Thoracic aorta (tissue), 2 donors: ENCODE measurements at places on chromosomes 13 and 19. TPM values are rescaled to one million over a fixed set of nuclear protein-coding genes. Genes with fewer than 3 reads are reported as not detected.

Gene NDUFA7
- 22.2 TPM for total RNA-seq

- DNase-seq, result peak; percentile 93
- H3K4me1 ChIP-seq, result peaks cover 42% of the 10 kb centered on the region
- no peaks in the 10 kb centered on the region for H3K27me3 ChIP-seq
- peak within 1 kb of the TSS; percentile 80 for H3K27ac ChIP-seq
These were observed at the start of gene CHMP2A for GRCh38 chr19:58554494-58555368. TSS of gene CHMP2A (minus strand) at chr19:58555105. CDS start at chr19:58554212, 893 bp downstream.

Gene OR2Z1
- total RNA-seq, result not detected

- H3K27ac ChIP-seq, result no peak overlapping the region
- no peak overlapping the region for H3K4me3 ChIP-seq
These were observed 406.7 kb upstream of the ZNF507 start for GRCh38 chr19:31938675-31939074.

Gene MBD3L3
- not detected for total RNA-seq

DNA sequence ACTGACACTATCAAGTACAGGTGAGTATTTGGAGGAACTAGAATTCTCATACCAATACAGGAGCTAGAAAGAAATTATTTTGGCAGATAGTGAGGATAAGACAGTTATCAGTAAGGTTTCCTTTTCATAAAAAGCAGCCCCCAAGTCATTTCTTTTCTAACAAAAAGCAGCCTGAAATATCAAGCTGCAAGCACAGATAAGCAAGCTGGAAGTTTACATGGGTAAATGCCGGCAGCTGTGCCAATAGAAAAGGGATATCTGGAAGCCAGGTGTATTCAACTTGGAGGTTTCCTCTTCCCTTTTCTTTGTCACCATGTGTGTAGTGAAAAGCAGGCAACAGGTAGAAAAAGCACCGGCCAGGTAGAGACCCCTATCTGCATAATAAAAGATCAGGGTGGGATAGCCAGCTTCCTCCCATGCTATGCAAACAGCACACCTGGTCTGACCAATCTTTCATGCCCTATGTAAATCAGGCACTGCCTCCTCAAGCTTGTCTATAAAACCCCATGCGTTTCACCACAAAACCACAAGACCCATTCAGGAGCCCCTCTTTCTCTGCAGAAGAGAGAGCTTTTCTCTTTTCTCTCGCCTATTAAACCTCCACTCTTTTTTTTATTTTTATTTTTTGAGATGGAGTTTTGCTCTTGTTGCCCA is 22.9 kb downstream of the CYP4F2 start:
- H3K27me3 ChIP-seq, result no peaks in the 10 kb centered on the region
- no peaks in the 10 kb centered on the region for H3K36me3 ChIP-seq
- no peak overlapping the region for H3K27ac ChIP-seq
- no peaks in the 10 kb centered on the region for H3K4me1 ChIP-seq

DNA sequence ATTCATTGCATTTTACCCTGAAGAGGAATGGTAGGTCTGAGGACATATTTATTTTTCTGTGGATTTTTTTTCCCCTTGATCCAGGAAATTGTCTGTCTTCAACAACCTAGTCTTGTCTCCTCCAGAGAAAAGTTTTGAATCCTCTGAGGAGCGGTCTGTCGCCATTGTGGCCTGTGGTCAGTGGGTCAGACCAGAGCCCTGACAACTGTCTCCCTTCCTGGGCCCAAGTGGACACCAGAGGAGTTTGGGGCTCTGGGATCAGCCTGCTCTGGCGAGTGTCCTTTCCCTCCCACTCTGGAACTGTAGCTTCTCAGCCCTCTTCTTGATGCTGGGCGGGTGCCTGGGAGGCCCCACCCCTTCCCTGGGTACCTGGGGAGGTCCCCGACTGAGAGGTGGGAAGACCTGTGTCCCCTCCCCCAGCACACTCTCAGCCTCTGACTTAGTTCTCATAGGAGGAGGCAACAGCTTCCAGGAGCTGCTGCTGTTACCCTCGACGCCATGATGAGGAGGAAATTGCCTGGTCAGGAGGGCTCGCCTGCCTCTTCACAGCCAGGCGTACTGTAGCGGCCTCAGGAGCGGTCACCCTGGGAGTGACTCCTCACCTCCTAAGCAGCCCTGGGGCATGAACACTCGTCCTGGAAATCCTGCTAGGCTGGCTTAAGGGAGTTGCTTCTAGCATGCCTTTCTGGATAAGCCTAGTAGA is 110.3 kb downstream of the GGACT start:
- no peak overlapping the region for H3K4me3 ChIP-seq
- no peaks in the 10 kb centered on the region for H3K27me3 ChIP-seq
- H3K27ac ChIP-seq, result no peak overlapping the region
- no peaks in the 10 kb centered on the region for H3K36me3 ChIP-seq

DNA sequence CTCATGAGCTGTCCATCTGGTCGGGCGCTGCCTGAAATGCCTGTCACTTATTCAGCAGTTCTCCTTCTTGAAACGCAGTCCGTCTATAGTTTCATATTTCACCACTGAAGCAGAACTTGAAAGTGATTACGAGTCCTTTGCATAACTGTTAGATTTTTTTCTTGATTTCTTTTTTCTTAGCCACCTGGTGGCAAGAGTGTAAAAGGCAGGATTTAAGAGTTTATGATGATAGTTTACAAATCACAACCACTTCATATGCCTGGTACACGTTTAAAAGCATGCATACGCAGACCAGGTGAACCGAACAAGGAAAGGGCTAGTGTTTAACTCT is 45.8 kb downstream of the GGACT start:
- no peaks in the 10 kb centered on the region for H3K27me3 ChIP-seq
- H3K4me3 ChIP-seq, result no peak overlapping the region
- H3K27ac ChIP-seq, result no peak overlapping the region
- peaks cover 4% of the 10 kb centered on the region for H3K4me1 ChIP-seq
- no peak for DNase-seq
- no peaks in the 10 kb centered on the region for H3K36me3 ChIP-seq

DNA sequence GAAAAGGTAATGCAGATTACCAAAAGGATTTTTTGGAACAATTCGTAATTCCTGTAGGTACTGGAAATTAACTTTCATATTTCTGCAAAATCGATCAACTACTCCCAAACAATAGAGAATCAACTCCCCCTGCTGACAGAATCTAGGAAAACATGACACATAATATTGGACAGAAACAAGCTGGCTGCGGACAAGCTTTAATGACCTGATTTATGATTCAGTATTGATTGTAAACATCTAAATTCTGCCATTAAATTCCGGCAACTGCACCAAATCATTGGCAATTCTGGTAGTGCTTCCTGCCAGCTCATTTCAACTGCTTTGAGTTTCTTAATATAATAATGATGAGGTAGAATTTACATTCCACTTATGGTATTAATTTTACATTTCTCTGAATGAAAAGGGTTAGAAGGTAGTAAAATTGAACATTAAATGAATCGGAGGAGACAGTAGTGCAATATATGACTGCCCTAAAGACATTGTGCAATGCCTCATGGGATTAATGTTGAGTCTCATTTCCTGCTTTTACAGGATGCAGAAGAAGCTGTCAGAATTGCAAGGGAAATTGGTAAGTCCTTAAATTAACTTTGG is 146.5 kb downstream of the PCCA start:
- no peaks in the 10 kb centered on the region for H3K36me3 ChIP-seq
- DNase-seq, result no peak
- no peak overlapping the region for H3K27ac ChIP-seq
- H3K4me1 ChIP-seq, result no peaks in the 10 kb centered on the region

Gene IGLON5
- total RNA-seq, result 1.6 TPM

DNA sequence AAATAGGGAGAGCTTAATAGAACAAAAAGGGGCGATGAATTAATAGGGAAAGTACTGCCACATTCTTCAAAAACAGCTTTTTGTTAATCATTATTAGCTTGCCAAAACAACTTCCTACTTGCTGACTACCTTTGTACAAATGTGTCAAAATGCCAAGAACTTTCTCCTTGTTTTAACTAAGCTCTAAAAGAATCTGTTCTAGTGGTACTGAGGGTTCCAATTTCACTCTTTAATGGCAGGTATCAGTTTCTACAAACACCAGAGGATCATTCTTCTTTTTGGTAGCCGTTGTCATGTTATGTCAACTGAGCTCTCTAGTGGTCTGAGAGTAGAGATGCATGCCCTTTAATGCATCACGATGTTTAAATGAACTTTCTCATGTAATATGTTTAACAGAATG is 29.4 kb upstream of the FBXL3 start:
- DNase-seq, result no peak
- H3K27me3 ChIP-seq, result no peaks in the 10 kb centered on the region
- H3K4me1 ChIP-seq, result no peaks in the 10 kb centered on the region
- H3K27ac ChIP-seq, result no peak overlapping the region
- H3K36me3 ChIP-seq, result peaks cover 33% of the 10 kb centered on the region
- no peak overlapping the region for H3K4me3 ChIP-seq

GRCh38 chr19:44725251-44725650 is 23.3 kb upstream of the BCL3 start:
- DNase-seq, result no peak
- H3K27ac ChIP-seq, result no peak overlapping the region
- peaks cover 22% of the 10 kb centered on the region for H3K4me1 ChIP-seq
- H3K27me3 ChIP-seq, result no peaks in the 10 kb centered on the region
- H3K4me3 ChIP-seq, result peak overlapping the region; percentile 10

GRCh38 chr19:5282901-5283300 is 57.7 kb downstream of the PTPRS start:
- no peaks in the 10 kb centered on the region for H3K27me3 ChIP-seq
- no peak for DNase-seq
- H3K36me3 ChIP-seq, result peaks cover 15% of the 10 kb centered on the region
- no peak overlapping the region for H3K4me3 ChIP-seq
- peaks cover 30% of the 10 kb centered on the region for H3K4me1 ChIP-seq

GRCh38 chr19:40279761-40280607 is 5.2 kb downstream of the AKT2 start:
- no peaks in the 10 kb centered on the region for H3K27me3 ChIP-seq
- no peaks in the 10 kb centered on the region for H3K36me3 ChIP-seq
- H3K4me3 ChIP-seq, result peak overlapping the region; percentile 38
- DNase-seq, result no peak
- peaks cover 28% of the 10 kb centered on the region for H3K4me1 ChIP-seq

DNA sequence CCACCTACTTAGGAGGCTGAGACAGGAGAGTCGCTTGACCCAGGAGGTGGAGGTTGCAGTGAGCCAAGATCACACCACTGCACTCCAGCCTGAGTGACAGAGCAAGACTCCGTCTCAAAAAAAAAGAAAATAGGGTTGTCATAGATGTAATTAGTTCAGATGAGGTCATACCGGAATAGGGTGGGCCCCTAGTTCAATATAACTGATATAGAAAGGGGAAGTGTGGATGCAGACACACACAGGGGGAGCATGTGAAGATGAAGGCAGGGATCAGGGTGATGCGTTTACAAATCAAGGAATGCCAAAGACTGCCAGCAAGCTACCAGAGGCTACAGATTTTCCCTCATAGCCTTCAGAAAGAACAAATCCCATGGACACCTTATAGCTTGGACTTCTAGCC is 24.3 kb upstream of the EEF1AKMT1 start:
- no peak overlapping the region for H3K4me3 ChIP-seq
- H3K36me3 ChIP-seq, result peaks cover 13% of the 10 kb centered on the region
- peaks cover 2% of the 10 kb centered on the region for H3K4me1 ChIP-seq
- no peak overlapping the region for H3K27ac ChIP-seq
- H3K27me3 ChIP-seq, result no peaks in the 10 kb centered on the region

DNA sequence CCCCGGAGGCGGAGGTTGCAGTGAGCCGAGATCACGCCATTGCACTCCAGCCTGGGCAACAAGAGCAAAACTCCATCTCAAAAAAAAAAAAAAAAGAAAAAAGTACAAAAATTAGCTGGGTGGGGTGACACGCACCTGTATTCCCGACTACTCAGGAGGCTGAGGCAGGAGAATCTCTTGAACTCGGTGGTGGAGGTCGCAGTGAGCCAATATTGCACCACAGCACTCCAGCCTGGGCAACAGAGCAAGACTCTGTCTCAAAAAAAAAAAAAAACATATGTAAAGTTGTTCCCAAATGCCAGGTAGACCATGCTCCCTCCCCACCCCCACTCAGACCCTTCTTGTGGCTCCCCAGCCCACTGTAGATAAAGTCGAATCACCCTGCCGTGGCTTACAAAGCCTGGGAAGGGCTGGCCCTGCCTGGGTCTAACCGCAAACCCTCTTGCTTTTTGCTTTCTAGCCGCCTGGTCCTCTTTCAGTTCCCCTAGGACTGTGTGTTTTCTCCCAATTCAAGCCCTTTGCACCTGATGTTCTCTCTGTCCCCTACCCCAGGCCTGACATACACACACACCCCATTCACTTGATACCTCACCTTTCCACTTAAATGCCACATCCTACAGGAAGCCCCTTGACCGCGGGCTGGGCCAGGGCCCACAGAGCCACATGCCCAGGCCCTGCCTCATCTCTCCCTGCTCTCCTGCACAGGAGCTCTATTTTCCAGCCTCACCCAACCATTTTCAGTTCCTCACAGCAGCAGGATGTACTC is 34.4 kb downstream of the MAP4K1 start:
- H3K27me3 ChIP-seq, result no peaks in the 10 kb centered on the region

DNA sequence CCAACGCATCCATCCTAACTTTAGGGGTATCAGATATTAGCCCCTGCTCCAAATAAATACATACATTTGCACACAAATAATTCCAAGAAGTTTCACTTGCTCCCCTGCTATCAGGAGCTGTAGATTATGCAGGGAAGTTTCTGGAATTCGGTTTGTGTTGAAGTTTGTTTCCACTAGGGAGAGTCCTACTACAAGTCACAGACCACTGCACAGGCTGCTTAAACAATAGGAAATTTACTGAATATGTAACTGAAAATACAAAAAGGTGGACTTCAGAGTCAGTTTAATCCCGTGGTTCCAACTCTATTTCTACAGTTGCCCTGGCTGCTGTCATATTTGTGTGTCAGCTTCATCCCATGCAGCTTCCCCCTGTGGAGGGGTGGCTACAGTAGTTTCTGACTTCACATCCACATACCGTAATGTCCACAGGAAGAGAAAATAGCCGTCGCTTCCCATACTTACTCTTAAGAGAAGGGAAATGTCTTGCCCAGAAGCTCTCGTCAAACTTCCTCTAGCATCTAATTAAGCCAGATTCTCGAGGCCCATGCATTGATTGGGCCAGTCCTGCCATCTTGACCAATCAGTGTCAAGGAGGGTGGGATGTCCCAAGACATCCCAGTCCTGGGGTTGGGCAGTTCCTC is 286.6 kb downstream of the COG6 start:
- no peaks in the 10 kb centered on the region for H3K27me3 ChIP-seq
- H3K4me3 ChIP-seq, result no peak overlapping the region
- H3K36me3 ChIP-seq, result no peaks in the 10 kb centered on the region
- H3K27ac ChIP-seq, result no peak overlapping the region
- H3K4me1 ChIP-seq, result no peaks in the 10 kb centered on the region

- no peak for DNase-seq
- H3K4me3 ChIP-seq, result no peak overlapping the region
- no peaks in the 10 kb centered on the region for H3K36me3 ChIP-seq
These were observed 274.3 kb downstream of the DCLK1 start for GRCh38 chr13:35856721-35857364.

GRCh38 chr19:32876919-32877285 is 7.3 kb upstream of the SLC7A9 start:
- no peaks in the 10 kb centered on the region for H3K27me3 ChIP-seq
- H3K27ac ChIP-seq, result no peak overlapping the region
- peaks cover 17% of the 10 kb centered on the region for H3K36me3 ChIP-seq
- no peak overlapping the region for H3K4me3 ChIP-seq
- H3K4me1 ChIP-seq, result no peaks in the 10 kb centered on the region
